ENCODE measurements at places on chromosomes 3 and 15.

GRCh38 chr3:76096036-76096435, 310.7 kb upstream of the ZNF717 start:
- DNase-seq: no peak

DNA sequence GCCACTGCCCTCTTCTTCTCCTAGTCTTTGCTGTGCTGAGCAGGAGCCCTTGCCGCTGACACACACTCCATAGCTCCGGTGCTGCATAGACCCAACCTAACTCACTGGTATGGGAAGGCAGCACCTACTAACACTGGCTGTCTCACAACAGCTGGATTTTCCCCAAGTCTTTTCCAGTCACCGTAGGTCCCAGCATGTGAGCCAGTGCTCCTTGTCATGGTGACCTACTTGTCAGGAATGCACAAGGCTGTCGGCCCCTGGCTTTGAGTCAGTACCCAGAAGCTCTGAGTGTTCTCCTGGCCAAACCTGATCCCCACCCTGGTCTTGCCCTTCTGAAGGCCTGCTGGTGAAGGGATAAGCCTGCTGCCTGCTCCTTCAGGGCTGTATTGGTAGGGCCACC, 25.7 kb downstream of the AMOTL2 start:
- DNase-seq: no peak

DNA sequence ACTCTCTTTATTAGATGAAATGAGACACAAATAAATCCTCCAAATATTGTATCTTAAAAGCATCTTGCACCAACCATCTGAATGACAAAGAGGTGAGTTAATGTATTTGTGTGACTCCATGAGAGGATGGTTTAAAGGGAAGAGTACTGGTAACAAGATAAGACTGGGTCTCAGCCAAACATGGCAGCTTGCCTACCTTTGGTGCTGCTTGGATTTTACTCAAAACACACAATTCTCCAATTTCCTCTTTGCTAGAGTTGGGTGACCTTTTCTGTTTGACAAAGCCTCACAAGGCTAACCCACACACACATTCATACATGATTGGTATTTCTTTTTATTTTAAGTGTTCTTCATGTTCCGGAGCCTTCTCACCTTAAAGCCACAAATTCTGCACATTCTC, 506.4 kb downstream of the FGF12 start:
- no peak for DNase-seq

GRCh38 chr3:76566211-76566534, 473.7 kb upstream of the ROBO2 start:
- DNase-seq: no peak

DNA sequence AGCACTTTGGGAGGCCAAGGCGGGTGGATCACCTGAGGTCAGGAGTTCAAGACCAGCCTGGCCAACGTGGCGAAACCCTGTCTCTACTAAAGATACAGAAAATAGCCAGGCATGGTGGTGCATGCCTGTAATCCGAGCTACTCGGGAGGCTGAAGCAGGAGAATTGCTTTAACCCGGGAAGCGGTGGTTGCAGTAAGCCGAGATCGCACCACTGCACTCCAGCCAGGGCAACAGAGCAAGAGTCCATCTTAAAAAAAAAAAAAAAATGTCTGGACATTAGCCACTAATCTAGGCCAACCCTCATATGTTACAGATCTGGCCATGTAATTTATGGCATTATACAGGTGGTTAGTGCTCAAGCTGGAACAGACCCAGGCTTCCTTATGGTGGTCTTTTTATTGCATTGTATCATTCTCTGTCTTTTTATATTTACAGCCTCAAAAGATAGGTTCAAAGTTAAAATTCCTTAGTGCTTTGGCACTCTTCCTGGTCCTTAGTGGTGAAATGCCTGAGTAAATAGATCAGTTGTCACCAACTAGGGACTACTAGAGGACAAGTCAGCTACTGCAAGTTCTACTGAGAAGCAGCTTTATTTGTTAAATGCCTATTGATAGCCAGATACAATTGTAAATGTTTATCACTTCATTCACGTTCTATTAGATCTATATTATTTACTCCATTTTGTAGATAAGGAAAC, 16.0 kb downstream of the STARD9 start:
- DNase-seq: no peak

DNA sequence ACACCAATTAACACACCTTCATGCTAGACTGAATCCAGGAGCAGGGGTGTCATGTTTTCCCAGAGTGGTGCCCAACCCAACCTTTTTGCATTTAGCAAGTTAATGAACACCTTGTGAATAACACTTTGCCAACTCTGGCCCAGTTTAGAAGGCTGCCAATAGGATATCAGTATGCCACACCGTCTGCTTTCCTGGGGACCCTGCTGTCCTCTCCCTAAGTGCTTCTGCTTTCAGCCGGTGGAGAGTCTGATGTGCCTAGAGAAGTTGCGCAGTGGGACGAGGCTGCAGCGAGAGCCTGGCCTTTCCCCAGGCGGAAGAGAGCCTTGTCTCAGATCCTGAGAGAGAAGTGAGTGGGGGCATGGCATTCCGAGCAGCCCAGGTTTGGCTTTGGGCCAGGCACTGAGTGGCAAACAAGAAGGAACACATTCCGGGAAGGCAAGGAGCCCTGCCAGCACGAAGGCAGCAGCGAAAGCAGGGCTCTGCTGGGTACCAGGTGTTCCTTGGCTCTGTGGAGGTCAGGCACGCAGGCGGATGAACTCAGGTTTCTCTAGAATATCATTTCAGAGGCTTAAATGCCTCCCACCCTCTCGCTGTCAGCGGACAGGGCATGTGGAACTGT, 36.9 kb downstream of the SENP8 start:
- no peak for DNase-seq

DNA sequence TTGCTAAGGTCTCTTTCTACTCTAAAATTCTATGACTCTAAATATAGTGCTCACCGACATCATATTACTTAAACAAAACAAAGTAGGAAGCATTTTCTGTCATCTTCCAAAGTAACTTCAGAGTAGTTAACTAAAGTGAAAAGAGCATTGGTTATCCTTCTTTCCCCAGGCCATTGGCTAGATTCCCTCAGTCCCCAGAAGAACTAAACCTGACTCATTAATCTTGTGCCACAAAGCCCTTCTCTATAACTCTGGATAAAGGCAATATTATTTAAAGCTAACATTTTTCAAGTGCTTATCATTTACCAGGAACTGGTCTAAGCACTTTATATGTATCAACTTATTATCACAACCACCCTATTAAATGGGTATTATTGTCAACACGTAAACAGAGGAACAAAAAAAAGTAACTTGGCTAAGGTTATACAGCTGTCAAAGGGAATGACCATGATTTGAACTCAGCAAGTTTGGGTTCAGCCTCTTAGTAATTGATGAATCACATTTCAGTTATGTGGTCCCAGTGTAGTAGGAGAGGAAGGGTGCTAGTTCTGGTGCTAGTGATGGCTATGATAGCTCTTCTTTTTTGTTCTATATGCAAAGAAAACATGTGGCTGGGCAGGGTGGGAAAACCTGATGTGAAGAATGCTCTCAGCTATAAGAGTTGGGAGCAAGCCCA, 304.9 kb downstream of the FGF12 start:
- DNase-seq: no peak

GRCh38 chr3:131530388-131530787, 27.6 kb upstream of the MRPL3 start:
- DNase-seq: no peak

DNA sequence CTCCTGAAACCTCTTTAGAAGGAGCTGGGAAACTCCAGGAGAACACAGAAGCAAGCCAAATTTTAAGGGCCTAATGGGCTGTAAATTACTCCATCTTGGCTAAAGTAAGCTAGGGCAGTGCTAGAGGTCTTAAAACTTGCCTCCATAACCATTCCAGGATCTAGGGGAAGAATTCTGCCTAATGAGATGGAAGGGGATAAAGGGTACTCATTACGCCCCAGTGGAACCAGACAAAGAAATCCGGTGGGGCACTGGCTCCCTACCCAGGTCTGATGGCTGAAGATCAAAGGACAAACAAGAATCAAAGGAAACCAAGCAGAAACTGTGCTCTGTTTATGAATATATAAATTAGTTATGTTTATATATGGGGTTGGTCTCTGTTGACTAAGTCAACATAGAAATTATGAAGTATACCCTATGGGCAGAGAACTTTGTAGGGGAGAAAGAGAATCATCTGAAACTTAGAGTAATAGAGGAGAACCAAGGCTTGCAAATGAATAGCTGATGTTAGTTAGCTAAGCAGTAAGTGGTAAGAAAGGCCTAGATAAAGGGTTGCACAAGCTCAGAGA, 57.8 kb downstream of the NCEH1 start:
- DNase-seq: no peak

DNA sequence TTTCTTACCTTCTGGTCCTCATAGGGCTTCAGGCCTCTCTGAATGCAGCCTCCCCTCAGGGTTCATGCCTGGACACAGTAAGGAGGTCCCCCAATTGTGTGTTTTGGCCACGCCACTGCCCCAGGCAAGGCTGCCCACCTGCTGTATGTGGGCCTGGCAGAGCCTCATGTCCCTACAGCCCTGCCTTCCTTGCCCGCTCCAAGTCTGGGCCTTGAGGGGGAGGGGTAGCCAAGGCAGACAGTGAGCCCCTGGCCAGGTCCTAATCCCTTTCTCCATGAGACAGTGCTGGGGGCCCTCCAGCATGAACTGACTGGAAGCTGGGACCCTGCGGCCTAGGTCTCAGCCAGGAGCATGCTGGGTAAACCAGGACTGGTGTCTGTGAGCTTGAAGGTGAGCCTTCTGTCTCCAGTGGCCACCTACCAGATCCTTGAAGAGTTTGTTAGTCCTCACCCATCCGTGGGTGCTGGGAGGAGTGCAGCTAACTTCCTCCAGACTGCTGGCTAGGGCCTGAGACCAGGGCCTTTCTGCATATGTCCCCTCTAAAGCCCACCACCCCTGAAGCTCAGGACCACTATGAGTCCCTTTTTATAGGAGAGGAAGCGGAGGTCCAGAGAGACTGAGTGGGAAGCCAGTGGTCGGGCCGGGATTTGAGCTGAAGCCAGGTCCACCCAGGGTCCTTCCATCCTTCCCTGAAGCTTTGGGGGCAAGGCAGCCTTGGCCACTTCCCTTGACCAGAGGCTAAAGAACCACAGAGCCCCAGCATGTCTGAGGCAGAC, 8.7 kb downstream of the ZBTB47 start:
- no peak for DNase-seq

GRCh38 chr3:98798820-98799219, 35.7 kb downstream of the ST3GAL6 start:
- DNase-seq: no peak

- no peak for DNase-seq
Observed at GRCh38 chr3:172388412-172389078, 59.7 kb downstream of the GHSR start.

GRCh38 chr3:125582707-125583106, 12.6 kb downstream of the OSBPL11 start:
- DNase-seq: no peak

DNA sequence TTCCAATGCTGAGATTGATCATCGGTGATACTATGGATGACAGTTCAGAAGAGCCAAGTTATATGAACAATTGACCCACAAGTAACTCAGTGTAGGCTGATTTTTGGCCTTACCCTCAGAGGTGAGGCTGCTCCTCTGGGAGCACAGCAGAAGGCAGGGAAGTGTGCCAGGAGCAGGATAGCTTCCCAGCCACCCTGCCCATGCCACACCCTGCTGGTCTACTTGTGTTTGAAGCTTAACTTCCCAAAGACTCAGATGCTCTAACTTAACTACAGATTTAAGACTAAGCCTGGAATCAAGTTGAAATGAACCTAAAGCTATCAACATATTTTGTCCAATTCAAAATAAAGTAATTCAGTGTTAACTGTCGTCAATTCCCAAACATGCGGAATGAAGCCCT, 77.5 kb downstream of the BOC start:
- no peak for DNase-seq

- no peak for DNase-seq
Observed at GRCh38 chr3:59186725-59187124, 136.9 kb upstream of the CFAP20DC start.

DNA sequence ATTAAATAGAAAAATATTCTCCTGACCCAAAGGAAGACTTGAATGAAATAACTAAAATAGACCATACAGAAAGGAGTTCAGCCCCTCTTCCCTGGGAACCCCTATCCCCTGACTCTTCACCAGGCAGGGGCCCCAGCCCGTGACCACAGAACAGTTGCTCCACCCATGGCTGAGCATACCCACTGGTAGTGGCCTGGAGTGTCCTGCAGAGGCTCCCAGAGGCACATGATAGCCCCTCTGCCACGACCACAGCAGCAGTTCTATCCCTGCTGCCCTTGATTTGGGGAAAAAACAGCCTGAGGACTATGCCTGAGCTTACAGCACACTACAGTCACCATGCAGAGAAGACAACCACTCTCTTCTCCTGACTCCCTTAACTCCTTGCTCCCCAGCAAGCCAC, 31.8 kb downstream of the TTC14 start:
- no peak for DNase-seq

DNA sequence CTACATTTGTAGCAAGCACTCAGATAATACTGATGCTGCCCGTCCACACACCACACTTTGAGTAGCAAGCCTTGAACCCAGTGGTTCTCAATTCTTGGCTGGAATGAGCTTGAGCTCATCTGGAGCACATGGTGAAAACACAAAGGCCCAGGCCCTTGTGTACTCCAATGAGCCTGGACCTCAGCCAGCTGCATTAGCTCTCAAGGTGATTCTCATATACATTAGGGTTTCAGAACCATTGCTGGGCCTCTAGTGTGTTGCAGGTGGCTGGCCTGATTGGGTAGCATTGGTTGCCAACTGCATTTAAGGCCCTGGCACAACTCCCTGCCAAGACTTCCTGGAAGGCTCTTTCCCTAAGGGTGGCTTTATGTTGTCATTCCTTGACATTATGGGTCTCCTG, 23.4 kb upstream of the ZFAND6 start:
- DNase-seq: no peak

- DNase-seq: no peak
Observed at GRCh38 chr15:34584996-34585395, 1.5 kb upstream of the GOLGA8B start.

GRCh38 chr3:175199961-175200360, 340.8 kb downstream of the NAALADL2 start:
- no peak for DNase-seq

DNA sequence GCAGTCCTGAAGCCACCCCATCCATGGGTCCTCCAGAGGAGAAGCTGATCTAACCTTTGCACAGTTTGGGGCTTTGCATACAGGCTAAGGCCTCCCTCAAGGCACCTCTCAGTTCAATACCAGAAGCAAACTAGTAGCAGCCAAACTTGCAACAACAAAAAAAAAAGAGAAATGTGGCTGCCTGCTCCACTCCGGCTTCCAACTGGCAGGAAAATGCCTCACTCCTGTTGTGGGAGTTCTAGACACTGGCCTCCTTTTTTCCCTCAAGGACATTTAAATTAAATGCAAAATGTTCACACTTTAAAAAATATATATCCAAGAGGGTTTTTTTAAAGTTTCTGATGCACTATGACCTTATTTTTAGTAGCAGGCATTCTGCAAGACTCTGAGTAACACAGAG, 216.0 kb upstream of the TPM1 start:
- DNase-seq: no peak

- no peak for DNase-seq
Observed at GRCh38 chr3:117603097-117603496, 893.5 kb downstream of the TUSC7 start.

GRCh38 chr3:116032176-116032575, 408.9 kb downstream of the GAP43 start:
- no peak for DNase-seq

Measured in naive B cell (primary cell).